Karpas-422 (cell line): ENCODE measurements at places on chromosomes 7 and 10.

DNA sequence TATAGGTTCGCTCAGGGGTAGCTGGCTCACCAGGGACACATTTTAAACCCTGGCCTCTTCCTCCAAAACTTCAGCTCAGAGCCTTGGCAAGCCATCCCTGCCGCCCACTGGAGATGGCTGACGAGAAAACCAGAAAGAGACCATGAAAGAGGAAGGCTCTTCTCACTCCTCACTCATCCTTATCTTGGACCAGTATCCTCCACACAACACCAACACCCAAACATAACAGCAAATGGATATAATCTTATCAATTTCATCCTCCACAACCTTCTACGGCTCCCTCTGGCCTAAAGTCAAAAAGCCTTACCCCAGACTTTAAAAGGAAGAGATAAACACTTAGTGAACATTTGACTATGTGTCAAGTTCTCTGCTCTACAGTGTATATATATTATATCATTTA lies 26.9 kb downstream of the DLG5 start:
- DNase-seq, result no peak

DNA sequence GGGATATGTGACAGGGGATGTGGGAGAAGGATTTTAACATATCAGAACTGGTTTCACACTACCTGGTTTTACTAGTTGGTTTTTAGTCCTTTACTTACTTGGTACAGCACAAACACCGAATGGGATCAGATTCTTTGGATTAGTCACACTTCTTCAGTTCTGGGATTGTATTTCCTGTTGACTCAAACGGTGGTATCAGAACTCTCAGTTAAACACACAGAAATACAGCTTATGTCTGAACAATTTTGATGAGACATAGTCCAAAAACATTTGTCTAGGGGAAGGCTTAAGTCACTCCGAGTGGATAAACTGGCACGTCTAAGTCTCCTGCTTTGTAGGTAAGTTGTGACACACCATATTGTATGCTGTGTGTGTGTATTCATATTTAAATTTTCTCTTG lies 480.5 kb downstream of the PHTF2 start:
- no peak for DNase-seq

GRCh38 chr10:60162631-60163030 lies 227.0 kb downstream of the ANK3 start:
- DNase-seq, result peak; percentile 56

DNA sequence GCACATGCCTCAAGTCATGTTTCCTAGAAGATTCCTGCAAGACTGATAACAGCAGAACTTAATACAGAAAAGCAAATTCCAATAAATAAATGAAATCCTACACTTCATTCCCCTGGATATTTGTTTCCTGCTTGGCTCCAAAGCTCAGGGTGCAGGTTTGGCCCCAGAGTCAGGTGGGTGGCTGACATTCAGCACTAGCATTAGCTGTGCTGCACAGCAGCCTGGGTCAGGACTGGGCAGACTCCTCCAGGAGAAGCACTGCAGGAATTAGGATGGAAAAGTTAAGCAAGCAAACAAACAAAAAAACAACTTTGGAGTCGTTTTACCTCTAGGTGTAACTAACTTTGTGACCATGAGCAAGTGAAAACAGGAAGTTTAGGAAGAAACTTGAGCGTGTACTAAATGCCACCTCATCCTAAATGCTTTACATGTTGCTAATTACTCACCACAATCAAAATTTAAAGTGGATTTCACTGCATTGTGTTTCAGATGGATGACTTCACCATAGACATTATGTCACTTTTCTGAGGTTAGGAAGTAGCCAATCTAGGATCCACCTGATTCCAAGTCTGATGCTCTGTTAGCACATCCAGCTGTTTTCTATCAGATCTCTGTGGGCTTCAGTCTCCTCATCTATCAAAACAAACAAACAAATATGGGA lies 239.4 kb downstream of the C7orf25 start:
- no peak for DNase-seq

GRCh38 chr7:148809856-148810255 lies 74.2 kb downstream of the EZH2 start:
- DNase-seq, result no peak

DNA sequence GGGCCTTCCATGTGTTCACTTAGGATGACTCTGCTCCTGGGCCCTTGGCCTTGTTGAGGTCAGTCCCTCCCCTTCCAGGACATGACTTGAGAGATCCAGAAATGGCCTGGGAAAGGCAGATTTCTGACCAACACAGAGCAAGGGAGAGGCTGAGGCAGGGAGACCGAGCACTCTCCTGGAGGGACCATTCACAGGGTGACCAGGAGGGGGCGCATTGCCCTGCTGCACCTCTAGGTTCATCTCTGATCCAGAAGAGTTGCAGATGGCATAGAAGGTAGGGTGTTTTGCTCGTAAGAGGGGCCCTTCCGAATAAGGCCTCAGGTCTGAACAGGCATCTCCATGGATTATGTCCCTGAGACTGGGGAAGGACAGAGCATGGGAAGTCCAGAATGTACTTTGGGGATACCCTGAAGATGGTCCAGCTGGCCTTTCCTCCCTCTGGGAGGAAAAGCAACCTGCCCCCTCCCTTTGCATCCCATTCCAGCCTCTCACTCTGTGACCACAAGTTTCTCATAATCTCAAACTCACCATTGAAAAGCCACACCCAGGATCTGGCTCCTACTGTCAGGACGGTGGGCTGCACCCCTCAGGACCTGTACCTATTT lies 6.6 kb downstream of the DMBT1 start:
- DNase-seq, result peak; percentile 70

DNA sequence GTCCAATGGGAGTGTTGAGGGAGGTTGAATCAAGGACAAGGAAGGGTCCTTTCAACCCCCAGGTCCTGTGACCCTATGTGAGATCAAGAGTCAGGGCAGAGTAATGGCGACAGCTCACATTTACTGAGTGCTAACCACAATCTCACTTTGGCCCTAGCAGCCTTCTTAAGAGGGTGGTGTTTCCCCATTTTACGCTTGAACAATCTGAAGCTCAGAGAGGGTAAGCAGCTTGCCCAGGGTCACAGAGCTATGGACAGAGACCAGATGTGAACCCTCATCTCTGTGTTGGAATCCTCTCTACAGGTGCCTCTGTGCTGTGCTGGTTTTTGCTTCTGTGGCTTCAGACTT lies 102.0 kb downstream of the GRK5 start:
- no peak for DNase-seq

GRCh38 chr10:23975431-23975830 lies 233.5 kb upstream of the KIAA1217 start:
- no peak for DNase-seq

DNA sequence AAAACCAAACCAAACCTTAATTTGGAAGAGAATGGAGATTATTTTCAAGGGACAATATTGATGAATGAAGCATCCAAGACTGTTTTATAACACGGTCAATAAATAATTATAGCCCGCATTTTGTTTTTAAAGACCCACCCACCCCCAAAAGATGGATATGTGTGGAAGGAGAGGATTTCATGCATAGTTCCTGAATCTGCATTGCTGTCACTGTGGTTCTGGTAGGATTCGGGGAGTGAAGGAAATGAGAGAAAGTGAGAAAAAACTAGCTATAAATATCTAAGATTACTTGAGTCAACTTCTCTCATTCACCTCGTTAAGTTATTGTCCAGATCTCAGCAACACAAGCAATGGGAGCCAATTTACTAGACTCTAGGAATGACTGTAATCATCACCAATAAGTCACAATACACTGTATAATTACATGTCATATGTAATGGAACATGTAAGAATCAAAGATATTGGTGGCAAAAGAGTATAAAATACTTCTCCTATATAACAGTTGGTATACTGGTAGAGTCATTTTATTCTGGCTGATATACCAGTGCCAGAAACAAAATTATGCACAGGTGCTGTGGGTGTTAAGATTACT lies 30.2 kb downstream of the NAMPT start:
- DNase-seq, result no peak

DNA sequence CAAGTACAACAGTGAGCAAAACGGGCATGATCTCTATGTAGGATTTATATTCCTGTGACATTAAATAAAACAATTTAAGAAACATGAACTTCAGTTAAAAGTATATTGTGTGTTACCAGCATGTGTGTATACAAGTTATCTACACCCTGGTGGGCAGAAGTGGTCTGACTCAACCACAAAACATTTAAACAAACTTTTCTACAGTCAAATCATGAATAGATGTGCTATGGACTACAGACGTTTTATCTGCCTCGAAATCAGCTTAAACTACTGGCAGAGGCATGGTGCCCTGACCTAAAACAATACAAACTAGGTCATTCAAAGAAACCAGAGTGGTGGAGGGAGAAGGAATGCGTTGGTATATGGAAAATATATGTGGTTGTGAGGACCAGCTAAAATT lies 3.6 kb downstream of the ARL3 start:
- peak; percentile 65 for DNase-seq

DNA sequence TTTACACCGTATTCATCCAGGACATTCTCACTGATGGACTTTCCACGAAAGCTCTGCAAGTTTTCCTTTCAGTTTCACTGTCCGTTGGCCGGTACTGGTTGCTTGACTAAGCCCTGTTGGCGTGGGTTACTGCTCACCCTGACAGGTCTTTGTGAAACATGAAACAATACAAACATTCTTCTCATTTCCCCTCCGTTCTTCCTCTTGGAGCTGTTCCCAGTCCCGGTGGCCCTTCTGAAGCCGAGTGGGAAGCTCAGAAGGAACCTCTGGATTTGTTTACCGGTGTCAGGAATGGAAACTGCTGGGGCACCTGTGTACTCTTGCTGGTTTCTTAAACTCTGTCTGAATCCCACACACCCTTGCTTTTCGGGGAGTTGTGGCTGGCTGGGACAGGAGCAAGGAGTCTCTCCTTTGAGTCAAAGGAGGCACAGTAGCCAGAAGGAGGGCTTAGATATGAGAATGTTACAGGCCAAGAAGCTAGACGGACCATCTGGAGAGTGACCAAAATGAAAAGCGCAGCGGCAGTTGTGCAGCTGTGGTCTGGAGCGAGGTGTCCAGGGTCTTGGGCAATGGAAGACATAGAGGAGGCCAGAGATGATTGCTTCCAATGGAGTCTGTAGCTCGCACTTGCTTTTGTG lies 45.7 kb downstream of the LYZL2 start:
- DNase-seq, result no peak

DNA sequence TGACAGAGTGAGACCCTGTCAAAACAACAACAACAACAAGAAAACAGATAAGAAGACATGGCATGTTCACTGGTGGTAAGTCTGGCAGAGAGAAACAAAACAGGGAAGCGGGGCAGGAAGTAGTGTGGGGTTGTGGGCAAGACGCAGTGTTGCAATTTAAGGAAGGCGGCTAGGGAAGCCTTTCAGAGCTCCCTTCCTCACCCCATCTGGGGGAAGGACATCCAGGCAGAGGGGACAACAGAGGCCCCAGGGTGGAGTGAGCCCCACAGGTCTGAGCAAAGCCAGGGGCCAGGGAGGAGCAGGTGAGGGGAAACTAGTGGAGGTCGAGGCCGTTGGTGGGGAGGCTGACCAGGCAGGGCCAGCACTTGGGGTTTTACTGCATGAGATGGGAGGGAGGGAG lies 16.8 kb downstream of the LAT2 start:
- DNase-seq, result no peak

DNA sequence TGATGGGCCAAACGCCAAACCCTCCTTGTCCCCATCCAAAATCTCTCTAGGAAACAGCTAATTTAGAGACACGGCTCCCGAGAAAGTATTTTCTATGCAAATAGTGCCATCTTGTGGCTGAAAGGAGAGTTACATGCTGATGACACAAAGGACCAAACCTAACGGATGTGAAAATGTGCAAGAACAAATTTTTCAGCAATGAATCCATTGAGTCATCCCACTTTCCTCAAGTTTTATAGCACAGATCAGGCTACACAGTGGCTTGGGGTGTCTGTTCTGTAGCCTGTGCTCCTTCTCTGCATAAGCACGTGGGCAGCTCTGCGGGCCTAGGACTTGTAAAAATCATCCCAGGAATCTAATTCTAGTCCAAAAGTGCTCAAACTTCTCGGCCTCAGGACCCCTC lies 154.8 kb upstream of the PRR15 start:
- DNase-seq, result peak; percentile 91

- DNase-seq, result peak; percentile 45
These were observed 19.1 kb downstream of the DENND2A start for GRCh38 chr7:140621401-140622021.
